Fibroblast of the aortic adventitia (primary cell): ENCODE measurements at places on chromosomes 1 and 21. TPM values are rescaled to one million over a fixed set of nuclear protein-coding genes. Genes with fewer than 3 reads are reported as not detected.

Gene A3GALT2
- not detected in 2 replicates for total RNA-seq

Gene SDC3
- 26.8 and 47.5 TPM in 2 replicates for total RNA-seq

Gene LCE1D
- not detected in 2 replicates for total RNA-seq

Gene ATP6V0B
- total RNA-seq, result 47.3 and 53.1 TPM in 2 replicates

Gene F5
- total RNA-seq, result 0.16 TPM in 1 of 2 replicates, not detected in the other

Gene OR2AK2
- not detected in 2 replicates for total RNA-seq

Gene GPR25
- not detected in 2 replicates for total RNA-seq

Gene RHBDL2
- 0.81 TPM in 1 of 2 replicates, not detected in the other for total RNA-seq

Gene CACNA1S
- total RNA-seq, result not detected in 2 replicates

Gene LCE1C
- not detected in 2 replicates for total RNA-seq

Gene IFNLR1
- total RNA-seq, result 0.36 TPM in 1 of 2 replicates, not detected in the other

Gene LMX1A
- not detected in 2 replicates for total RNA-seq

Gene TLCD4
- 0.25 and 0.36 TPM in 2 replicates for total RNA-seq

Gene ACBD6
- 53.6 and 54.0 TPM in 2 replicates for total RNA-seq

- peak; percentile 13 for DNase-seq
Measured at GRCh38 chr1:6831366-6831765, 46.1 kb downstream of the CAMTA1 start.

GRCh38 chr1:215018555-215018954 lies 64.0 kb upstream of the KCNK2 start:
- DNase-seq, result peak; percentile 52

DNA sequence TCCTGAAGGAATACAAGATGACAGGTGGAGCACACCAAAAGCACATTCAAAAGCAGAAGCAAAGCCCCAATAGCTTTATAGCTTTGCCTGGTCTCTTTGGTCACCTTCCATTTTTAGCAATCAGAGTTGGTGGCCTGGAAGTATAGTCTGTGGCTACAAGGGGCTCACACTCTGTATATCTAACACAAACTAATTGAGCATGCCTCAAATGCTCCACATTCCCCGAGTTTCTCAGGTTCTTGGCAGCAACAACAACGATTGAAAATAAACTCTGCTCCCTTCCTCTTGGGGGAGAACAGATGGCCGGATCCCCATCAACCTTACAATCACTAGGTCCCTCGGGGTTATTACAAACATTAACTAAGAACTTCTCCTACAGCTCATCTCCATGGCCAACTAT lies 24.9 kb upstream of the TADA1 start:
- no peak for DNase-seq

GRCh38 chr1:65469889-65470340 lies 49.4 kb downstream of the LEPR start:
- peak; percentile 82 for DNase-seq

DNA sequence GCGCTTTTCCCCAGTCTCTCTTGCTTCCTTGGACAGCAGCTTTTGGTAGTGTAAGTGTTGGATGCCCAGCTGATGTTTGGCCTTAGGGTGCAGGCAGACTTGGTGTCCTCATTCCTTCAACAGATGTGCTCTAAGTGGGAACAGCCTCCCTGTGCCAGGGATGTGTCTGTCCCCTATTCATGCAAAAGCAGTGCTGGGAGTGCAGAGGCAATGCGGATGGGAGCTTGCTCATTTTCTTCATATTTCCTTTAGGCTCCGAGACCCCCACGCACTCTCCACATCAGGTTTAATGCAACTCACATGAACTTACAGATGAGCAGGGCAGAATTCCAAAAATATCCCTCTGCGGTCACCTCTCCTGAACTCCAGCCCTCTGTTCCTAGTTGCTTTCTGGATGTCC lies 96.1 kb downstream of the IER5 start:
- no peak for DNase-seq

DNA sequence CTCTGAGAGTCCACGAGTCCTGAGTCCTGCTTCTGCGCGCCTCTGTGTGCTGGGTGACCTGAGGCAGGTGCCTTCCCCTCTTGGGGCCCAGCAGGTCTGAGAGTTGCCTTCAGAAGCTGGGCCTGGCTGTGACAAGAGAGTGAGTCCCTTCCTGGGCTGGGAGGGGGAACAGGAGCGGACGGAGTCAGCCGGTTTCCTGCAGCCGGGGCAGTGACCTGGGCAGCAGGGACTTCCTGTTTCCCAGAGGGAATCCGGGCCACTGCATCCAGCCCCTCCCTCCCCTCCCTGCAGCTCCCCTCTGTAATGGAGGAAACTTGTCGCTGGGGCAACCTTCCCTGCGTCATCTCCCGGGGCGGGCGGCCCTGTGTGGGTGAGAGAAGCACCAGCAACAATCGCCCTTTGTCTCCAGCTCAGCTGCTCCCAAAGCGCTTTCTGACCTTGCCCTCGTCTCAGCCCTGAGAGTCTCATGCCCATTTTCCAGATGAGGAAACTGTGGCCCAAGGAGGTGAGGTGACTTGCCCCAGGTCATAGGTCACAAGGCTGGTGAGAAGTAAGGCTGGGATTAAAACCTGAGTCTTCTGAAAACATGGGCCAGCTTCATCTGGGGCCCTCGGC lies 61.1 kb downstream of the SDC3 start:
- DNase-seq, result no peak

DNA sequence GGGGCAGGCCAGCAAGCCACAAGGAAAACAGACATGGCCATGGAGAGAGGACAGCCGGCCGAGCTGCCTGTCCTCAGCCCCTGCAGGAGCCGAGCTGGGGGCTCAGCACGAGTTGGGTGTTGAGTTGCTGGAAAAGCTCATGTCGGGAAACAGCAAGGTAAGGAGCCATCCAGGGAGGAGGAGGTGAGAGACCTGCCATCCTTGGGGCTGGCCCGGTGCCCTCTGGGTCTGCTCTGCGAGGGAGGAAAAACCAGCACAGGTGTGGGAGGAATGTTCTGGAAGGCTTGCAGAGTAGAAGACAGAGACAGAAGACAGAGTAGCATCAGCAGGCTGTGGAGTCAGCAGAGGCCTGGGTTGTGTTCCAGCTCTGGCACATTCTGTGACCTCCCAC lies 548.8 kb downstream of the PTPRU start:
- no peak for DNase-seq

GRCh38 chr1:58845942-58846341 lies 62.1 kb upstream of the JUN start:
- DNase-seq, result no peak

- no peak for DNase-seq
Measured at GRCh38 chr1:229869240-229869639, 197.8 kb upstream of the GALNT2 start.

- peak; percentile 59 for DNase-seq
Measured at GRCh38 chr1:83889707-83890106, 109.2 kb downstream of the TTLL7 start.

GRCh38 chr1:204192046-204192445 lies 4.2 kb downstream of the KISS1 start:
- no peak for DNase-seq

GRCh38 chr1:3064296-3064850 lies 4.6 kb upstream of the PRDM16 start:
- no peak for DNase-seq

GRCh38 chr1:14598007-14598497 lies 433 bp upstream of the KAZN start:
- DNase-seq, result no peak

GRCh38 chr1:212158912-212159796 lies 123.6 kb downstream of the DTL start:
- no peak for DNase-seq

- peak; percentile 65 for DNase-seq
Measured at GRCh38 chr1:179550746-179551682, 24.7 kb downstream of the NPHS2 start.

- DNase-seq, result peak; percentile 49
Measured at GRCh38 chr21:29072873-29073221, 601 bp downstream of the CCT8 start.

DNA sequence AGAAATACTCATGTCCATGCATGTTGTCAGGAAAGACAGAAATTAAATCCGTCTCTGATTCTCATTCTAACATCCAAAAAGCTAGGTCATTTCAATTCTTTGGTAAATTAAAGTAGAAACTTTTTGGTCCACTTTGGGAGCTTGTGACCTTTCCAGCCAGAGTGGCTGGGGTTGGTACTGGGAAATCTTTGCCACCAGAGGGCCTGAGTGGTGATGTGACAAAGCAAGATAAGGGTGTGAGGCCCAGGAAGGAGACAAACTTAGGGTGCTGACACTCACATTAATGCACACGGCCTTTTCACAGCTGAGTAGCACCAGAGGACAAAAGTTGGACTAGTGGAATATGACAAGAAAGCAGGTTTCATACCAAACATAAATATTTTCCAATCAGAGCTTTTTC lies 144.3 kb downstream of the DNM3 start:
- no peak for DNase-seq

GRCh38 chr1:152946248-152946647 lies 758 bp upstream of the SPRR5 start:
- DNase-seq, result no peak

- DNase-seq, result peak; percentile 93
Measured at GRCh38 chr1:164772635-164773034, 213.7 kb downstream of the PBX1 start.

- DNase-seq, result no peak
Measured at GRCh38 chr1:6594977-6595740, 7.5 kb downstream of the KLHL21 start.

DNA sequence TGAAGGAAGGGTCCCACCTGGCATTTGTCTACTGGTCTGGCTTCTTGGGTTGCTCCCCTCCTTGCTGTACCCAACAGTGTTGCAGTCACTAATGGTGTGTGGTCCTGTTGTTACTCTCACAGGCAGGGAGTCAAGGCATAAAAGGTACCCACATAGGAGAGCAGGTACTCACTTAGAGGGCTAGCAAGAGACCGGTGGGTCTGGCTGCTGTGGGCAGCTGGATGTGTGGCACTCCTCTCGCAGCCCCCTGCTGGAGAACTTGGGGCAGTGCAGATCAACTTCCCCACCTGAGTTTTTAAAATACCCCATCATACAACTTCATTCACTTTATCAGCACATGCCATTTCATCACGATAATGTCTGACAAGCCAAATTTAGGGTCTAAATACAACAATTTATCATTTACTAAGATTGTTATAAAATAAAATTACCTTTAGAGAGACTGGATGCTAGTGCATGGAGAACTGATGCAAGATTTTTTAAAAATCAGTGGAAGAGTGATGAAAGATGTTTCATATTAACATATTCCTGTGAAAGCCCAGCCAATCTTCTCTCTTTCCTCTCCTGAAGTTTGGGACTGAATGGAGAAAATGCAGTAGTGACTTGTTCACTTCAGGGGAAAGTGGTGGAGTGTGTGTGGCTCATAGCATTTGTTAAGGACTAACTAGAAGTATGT lies 42.8 kb downstream of the ACP6 start:
- DNase-seq, result peak; percentile 62
